ENCODE measurements at places on chromosomes 11 and 22.
A peak's percentile ranks its signal among the peaks of the same experiment; 100 is the strongest.

GRCh38 chr11:121110871-121111724, 10.1 kb downstream of the TECTA start:
- no peaks in the 10 kb centered on the region for H3K36me3 ChIP-seq
- H3K4me1 ChIP-seq, result peaks cover 15% of the 10 kb centered on the region
- DNase-seq, result no peak
- H3K27me3 ChIP-seq, result 0 out of 2 replicates have a peak, but pooled peaks cover 3% of the 10 kb centered on the region
- H3K4me3 ChIP-seq, result no peak overlapping the region

DNA sequence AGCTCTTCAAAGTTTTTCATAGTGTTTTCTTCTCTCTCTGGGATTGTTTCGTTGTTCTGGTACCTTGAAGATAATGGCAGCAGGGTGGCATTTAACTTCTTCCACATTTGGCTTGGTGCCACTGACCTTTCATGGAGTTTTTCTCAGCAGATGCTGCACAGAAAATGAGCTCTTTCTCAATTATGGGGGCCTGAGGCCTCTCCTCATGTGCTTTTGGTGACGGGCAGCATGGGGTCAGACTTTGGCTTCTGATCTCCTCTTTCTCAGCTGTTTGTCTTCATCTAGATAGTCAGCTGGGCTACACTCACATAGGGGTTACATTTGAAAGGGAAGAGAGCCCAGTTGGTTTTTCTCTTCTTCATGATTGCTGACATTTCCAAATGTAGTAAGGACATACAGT, 76.3 kb downstream of the FAT3 start:
- no peak overlapping the region for H3K4me3 ChIP-seq
- 0 out of 2 replicates have a peak overlapping the region, but pooled peaks have one; percentile 1 for H3K27ac ChIP-seq
- H3K27me3 ChIP-seq, result no peaks in the 10 kb centered on the region
- no peak for DNase-seq
- H3K4me1 ChIP-seq, result peaks cover 68% of the 10 kb centered on the region

DNA sequence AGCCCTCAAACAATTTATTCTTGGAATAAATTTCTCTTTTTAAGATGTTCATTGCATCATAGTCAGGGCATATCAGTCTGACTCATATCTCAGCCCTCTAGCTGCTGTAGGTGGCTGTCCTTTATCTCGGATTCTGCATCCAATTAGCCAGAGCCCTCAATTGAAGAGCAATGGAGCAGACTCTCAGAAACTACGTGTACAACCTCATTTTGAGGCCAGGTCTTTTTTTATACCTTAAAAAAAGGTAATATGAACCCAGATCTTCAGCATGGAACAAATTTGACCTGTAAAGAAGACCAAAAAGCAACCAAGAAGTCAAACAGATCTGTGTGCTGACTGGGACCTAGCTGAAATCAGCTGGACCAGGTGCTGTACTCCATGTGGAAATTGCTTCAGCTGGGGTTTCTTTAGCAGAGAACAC, 8.7 kb downstream of the OR52A5 start:
- no peak for DNase-seq
- H3K27ac ChIP-seq, result no peak overlapping the region
- H3K27me3 ChIP-seq, result no peaks in the 10 kb centered on the region
- peaks cover 8% of the 10 kb centered on the region for H3K4me1 ChIP-seq
- no peak overlapping the region for H3K4me3 ChIP-seq

GRCh38 chr11:33691066-33691864, 9.4 kb downstream of the C11orf91 start:
- DNase-seq, result no peak
- H3K27me3 ChIP-seq, result peaks cover 4% of the 10 kb centered on the region
- peaks cover 48% of the 10 kb centered on the region for H3K4me1 ChIP-seq
- H3K36me3 ChIP-seq, result no peaks in the 10 kb centered on the region
- no peak overlapping the region for H3K27ac ChIP-seq
- H3K4me3 ChIP-seq, result no peak overlapping the region

DNA sequence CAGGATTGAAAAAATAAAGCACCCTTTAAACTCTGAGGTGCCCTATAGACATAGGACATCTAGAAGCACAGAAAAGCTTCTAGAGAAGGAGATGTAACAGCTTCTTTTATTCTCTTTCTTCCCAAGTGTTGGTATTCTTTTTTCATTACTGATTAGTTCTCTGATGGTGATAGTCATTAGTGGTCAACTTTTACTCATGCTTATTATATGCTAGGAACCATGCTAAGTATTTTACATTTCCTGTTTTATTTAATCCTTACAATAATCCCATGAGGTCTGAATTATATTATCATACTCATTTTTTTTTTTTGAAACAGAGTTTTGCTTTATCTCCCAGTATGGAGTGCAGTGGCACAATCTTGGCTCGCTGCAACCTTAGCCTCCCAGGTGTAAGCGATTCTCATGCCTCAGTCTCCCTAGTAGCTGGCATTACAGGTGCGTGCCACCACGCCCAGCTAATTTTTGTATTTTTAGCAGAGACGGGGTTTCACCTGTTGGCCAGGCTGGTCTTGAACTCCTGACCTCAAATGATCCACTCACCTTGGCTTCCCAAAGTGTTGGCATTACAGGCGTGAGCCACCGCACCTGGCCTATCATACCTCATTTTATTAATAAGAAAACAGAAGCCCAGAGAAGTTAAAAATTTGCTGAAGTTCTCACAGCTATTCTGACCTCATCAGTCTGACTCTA, 3.0 kb downstream of the C11orf52 start:
- no peak for DNase-seq
- no peaks in the 10 kb centered on the region for H3K36me3 ChIP-seq
- no peaks in the 10 kb centered on the region for H3K27me3 ChIP-seq
- no peak overlapping the region for H3K4me3 ChIP-seq
- no peak overlapping the region for H3K27ac ChIP-seq

DNA sequence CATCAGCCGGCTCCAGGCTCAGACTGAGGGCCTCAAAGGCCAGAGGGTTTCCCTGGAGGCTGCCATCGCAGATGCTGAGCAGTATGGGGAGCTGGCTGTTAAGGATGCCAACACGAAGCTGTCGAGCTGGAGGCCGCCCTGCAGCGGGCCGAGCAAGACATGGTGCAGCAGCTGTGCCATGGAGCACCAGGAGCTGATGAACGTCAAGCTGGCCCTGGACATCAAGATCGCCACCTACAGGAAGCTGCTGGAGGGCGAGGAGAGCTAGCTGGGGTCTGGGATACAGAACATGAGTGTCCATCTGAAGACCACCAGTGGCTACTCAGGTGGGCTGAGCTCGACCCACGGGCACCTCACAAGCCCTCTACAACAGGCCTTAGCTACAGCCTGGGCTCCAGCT, 4.0 kb upstream of the SCUBE2 start:
- no peaks in the 10 kb centered on the region for H3K36me3 ChIP-seq
- H3K4me1 ChIP-seq, result peaks cover 3% of the 10 kb centered on the region
- H3K27ac ChIP-seq, result no peak overlapping the region
- no peak overlapping the region for H3K4me3 ChIP-seq
- peak; percentile 59 for DNase-seq

GRCh38 chr22:23913306-23913660, 19.1 kb downstream of the MIF start:
- H3K27ac ChIP-seq, result peak overlapping the region; percentile 94
- H3K4me1 ChIP-seq, result peaks cover 28% of the 10 kb centered on the region
- peaks cover 43% of the 10 kb centered on the region for H3K27me3 ChIP-seq
